ENCODE measurements at places on chromosomes 6 and 20. TPM values are rescaled to one million over a fixed set of nuclear protein-coding genes. Genes with fewer than 3 reads are reported as not detected.

The HTR1E gene
- total RNA-seq, result not detected

The KCNQ2 gene
- total RNA-seq, result not detected

The FLRT3 gene
- total RNA-seq, result 13.5 TPM

The SNAP91 gene
- total RNA-seq, result not detected

The CST8 gene
- total RNA-seq, result not detected

The GTSF1L gene
- not detected for total RNA-seq

The DLL1 gene
- total RNA-seq, result 1.7 TPM

The KCNK15 gene
- not detected for total RNA-seq

The MCHR2 gene
- not detected for total RNA-seq

The CLVS2 gene
- total RNA-seq, result not detected

The TTLL9 gene
- total RNA-seq, result not detected

The VEGFA gene
- total RNA-seq, result 209 TPM

The SMLR1 gene
- total RNA-seq, result not detected

The IL17F gene
- total RNA-seq, result not detected

The FITM2 gene
- 3.4 TPM for total RNA-seq

The ANKRD66 gene
- not detected for total RNA-seq

The WFDC5 gene
- total RNA-seq, result 2.4 TPM

The PLCB1 gene
- 0.24 TPM for total RNA-seq

The TBX18 gene
- total RNA-seq, result 0.21 TPM

The MYL9 gene
- 1.9 TPM for total RNA-seq

The CABLES2 gene
- 0.24 TPM for total RNA-seq

The LPA gene
- 0.24 TPM for total RNA-seq

The ZSCAN31 gene
- total RNA-seq, result 9.6 TPM
